ENCODE measurements at places on chromosomes 5 and 9. TPM values are rescaled to one million over a fixed set of nuclear protein-coding genes. Genes with fewer than 3 reads are reported as not detected.

LCN1 gene
- total RNA-seq, result not detected

IL5 gene
- not detected for total RNA-seq

AGXT2 gene
- 84.7 TPM for total RNA-seq

TICAM2 gene
- total RNA-seq, result 2.3 TPM

DNA sequence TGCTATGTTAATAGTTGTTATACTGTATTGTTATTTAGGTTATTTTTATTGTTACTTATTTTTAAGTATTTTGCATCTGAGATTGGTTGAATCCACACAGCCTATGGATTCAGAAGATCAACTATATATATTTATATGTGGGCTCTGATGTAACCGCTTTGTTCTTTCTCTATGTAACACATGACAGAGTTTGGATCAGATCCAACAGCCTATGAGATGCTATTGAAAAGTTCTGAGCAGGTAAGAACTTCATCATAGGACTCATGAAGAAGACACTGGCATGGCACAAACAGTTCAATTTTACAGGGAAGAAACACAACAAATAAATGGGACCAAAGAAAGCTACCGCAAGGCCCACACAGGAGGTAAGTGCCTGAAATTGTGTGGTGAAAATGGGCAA is 93.4 kb downstream of the GNAQ start:
- H3K4me3 ChIP-seq, result no peak overlapping the region
- no peaks in the 10 kb centered on the region for H3K27me3 ChIP-seq
- no peaks in the 10 kb centered on the region for H3K4me1 ChIP-seq
- no peak overlapping the region for H3K27ac ChIP-seq
- H3K36me3 ChIP-seq, result no peaks in the 10 kb centered on the region

GRCh38 chr5:74686962-74687751 is 2.1 kb downstream of the HEXB start:
- H3K4me1 ChIP-seq, result no peaks in the 10 kb centered on the region
- H3K27ac ChIP-seq, result no peak overlapping the region
- H3K4me3 ChIP-seq, result no peak overlapping the region
- H3K36me3 ChIP-seq, result peaks cover 3% of the 10 kb centered on the region

GRCh38 chr5:172744123-172745104 is 26.6 kb downstream of the DUSP1 start:
- no peak overlapping the region for H3K4me3 ChIP-seq
- no peaks in the 10 kb centered on the region for H3K4me1 ChIP-seq
- DNase-seq, result no peak
- no peaks in the 10 kb centered on the region for H3K27me3 ChIP-seq
- no peak overlapping the region for H3K27ac ChIP-seq

DNA sequence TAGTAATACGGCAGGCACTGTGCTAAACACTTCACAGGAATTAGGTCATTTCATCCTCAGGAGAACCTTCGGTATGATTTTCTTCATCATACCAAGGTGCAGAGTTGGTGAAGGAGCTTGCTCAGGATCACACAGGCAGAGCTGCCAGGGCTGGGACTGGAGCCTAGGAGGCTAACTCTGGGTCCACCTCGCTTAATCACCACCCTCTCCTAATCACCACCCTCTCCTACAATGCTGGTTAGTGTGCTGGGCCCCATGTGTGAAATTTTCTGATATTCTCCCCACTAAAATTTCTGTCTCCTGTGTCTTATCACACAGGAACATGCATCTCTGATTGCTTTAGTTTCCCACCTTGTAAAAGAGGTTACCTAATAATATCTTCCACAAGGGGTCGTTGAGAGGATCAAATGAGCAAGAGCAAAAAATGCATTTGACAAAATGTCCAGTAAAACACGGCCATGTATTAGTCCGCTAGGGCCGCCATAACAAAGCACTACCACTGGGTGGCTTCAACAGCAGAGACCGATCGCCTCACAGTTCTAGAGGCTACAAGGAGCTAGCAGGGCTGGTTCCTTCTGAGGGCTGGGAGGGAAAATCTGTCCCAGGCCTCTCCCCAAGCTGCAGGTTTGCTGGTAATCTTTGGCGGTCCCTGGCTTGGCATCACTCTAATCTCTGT is 128.2 kb upstream of the NFIB start:
- DNase-seq, result no peak
- no peak overlapping the region for H3K4me3 ChIP-seq
- H3K27me3 ChIP-seq, result no peaks in the 10 kb centered on the region
- H3K4me1 ChIP-seq, result no peaks in the 10 kb centered on the region

DNA sequence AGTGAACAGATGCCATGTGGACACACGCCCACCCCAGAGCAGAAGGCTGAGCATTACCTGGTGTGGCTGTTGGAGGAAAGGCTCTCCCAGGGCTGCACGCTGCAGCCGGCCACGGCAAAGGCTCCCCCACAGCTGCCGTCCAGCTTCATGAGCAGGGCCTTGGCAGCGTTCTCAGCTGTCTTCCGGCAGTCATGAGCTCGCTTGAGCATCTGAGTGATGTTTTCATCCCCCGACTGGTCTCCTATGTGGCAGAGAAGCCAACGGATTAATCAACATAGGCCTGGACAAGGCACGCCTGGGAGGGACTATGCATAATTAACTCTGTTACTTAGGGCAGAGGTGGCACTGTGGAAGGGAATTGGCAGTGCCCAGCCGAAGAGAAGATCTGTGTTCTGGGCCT is 87.3 kb downstream of the DCP2 start:
- no peak overlapping the region for H3K27ac ChIP-seq
- DNase-seq, result no peak
- H3K36me3 ChIP-seq, result peaks cover 71% of the 10 kb centered on the region
- H3K27me3 ChIP-seq, result no peaks in the 10 kb centered on the region
- peaks cover 6% of the 10 kb centered on the region for H3K4me1 ChIP-seq

DNA sequence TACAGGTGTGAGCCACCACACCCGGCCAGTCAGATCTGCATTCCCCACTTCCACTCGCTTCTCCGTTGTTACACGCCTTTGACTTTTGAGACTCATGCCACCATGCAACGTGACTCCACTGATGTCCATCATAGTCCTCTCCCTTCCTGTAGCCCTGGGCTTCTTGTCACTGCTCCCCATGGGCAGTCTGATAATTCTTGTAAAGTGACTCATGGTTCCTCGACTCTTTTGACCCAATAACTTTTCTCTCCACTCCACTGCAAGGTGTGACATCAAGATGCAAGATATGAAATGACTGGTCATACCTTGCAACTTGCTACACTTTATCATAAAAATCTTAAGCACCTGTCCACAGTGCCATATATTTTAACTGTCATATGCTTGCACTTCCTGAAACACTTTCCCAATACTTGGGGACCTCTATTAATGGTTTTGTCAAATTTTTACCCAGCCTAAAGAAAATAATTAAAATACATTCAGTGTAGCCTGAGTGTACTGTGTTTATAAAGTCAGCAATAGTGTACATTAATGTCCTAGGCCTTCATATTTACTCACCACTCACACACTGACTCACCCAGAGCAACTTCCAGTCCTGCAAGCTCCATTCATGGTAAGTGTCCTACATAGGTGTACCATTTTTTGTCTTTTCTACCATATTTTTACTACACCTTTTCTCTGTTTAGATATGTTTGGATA is 18.6 kb upstream of the ANKRD18A start:
- H3K36me3 ChIP-seq, result no peaks in the 10 kb centered on the region
- H3K4me1 ChIP-seq, result no peaks in the 10 kb centered on the region
- H3K27ac ChIP-seq, result no peak overlapping the region

DNA sequence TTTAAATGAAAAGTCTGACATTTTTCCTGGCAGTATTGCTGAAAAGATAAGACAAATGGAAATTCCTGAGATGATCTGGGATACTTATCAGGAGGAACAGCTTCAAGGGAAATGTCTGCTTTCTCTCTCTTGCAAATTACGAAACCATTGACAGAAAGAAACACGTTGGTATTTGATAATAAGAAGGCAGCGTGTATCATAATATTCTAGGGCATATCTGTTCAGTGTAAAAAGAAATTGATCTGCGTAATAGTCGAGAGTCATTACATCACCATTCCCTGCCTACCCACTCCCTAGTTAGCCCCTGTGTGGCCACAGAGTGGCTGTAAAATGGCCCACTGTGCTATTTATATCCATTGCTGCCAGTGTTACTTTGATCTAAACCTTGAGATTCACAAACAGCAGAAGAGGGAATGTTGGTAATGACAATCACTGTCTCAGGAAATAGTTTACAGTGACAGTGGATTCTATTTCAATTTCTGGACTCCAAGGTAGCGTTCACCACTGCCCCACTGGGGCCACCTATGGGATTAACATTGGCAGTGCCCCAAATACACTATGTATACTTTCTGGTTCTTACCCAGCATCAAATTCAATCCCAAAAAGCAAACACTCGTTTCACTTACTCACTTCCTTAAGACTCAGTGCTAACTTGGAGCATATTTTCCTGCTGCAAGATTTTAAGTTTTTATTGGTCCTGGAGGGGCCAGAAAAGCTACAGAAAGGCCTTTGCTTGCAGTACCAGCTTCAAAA is 133.4 kb upstream of the GAS1 start:
- H3K27ac ChIP-seq, result no peak overlapping the region

DNA sequence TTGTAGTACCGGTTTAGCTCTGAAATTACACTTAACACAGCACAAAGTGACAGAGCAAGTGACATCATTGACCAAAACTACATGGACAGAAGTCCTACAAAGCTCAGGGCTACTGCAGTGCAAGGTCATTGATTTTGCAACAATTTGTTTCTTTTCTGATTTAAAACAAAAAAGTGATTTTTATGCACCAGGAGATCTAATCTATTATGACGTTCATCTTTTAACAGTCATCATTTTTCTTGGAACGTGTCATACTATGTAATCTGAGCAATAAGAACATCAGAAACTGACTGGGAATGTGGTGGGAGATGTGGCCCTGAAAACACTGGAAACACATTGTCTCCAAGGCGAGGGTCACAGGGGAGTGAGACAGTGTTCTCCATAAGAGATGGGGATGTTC is 17.4 kb upstream of the ZFAND5 start:
- no peaks in the 10 kb centered on the region for H3K36me3 ChIP-seq
- no peaks in the 10 kb centered on the region for H3K27me3 ChIP-seq
- H3K27ac ChIP-seq, result no peak overlapping the region
- H3K4me3 ChIP-seq, result no peak overlapping the region
- H3K4me1 ChIP-seq, result no peaks in the 10 kb centered on the region
